ENCODE measurements at places on chromosomes 4 and X.

- H3K4me1 ChIP-seq, result no peaks in the 10 kb centered on the region
- no peak overlapping the region for H3K4me3 ChIP-seq
- H3K27ac ChIP-seq, result no peak overlapping the region
- peaks cover 12% of the 10 kb centered on the region for H3K27me3 ChIP-seq
These were observed 7.9 kb upstream of the CTSO start for GRCh38 chr4:155961575-155961974.

GRCh38 chr4:105352826-105353225, 121.0 kb downstream of the PPA2 start:
- peak overlapping the region; percentile 20 for H3K4me3 ChIP-seq
- H3K27me3 ChIP-seq, result no peaks in the 10 kb centered on the region
- peak; percentile 88 for ATAC-seq

DNA sequence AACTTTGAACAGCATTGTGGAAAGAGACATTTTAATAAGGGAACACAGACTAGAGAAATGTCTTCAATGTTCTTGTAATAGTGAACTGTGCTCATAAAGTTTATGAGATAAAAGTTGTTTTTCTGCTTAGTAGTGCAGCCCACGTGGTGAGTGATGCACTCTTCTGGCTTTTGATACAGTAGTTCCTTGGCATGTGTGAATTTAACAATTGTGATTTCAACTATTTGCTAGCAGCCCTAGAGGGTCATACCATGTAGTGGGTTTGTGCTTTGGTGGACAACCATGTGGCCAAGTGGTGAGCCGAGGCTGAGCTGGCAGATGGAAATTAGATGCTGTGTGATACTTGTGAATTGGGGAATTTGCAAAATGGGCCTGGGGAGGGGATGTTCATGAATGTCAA, 116.2 kb upstream of the SLC4A4 start:
- no peak overlapping the region for H3K27ac ChIP-seq
- H3K36me3 ChIP-seq, result no peaks in the 10 kb centered on the region
- H3K4me1 ChIP-seq, result no peaks in the 10 kb centered on the region
- peaks cover 47% of the 10 kb centered on the region for H3K27me3 ChIP-seq
- H3K4me3 ChIP-seq, result no peak overlapping the region
- no peak for ATAC-seq

- H3K4me1 ChIP-seq, result peaks cover 6% of the 10 kb centered on the region
- ATAC-seq, result no peak
- H3K4me3 ChIP-seq, result no peak overlapping the region
- no peak overlapping the region for H3K27ac ChIP-seq
- no peaks in the 10 kb centered on the region for H3K27me3 ChIP-seq
These were observed 308.8 kb downstream of the TEX13C start for GRCh38 chrX:125628435-125628834.

DNA sequence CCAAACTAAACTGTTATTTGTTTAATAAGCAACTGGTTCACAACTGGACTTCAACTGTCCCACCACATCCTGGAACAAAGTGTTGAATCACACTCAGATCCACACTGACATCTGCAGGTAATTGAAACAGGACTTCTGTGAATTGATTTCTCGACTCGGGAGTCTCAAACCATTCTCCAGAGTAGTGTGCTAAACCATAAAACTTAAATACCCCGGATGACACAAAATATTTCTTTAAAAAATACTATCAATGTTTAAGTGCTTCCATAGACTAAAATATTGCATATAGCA, 95.4 kb upstream of the PLAC1 start:
- H3K27me3 ChIP-seq, result no peaks in the 10 kb centered on the region
- H3K4me1 ChIP-seq, result no peaks in the 10 kb centered on the region
- ATAC-seq, result no peak
- no peaks in the 10 kb centered on the region for H3K36me3 ChIP-seq
- no peak overlapping the region for H3K4me3 ChIP-seq

GRCh38 chr4:126687655-126688358, 945.0 kb upstream of the INTU start:
- no peaks in the 10 kb centered on the region for H3K27me3 ChIP-seq
- H3K4me1 ChIP-seq, result no peaks in the 10 kb centered on the region
- no peak for ATAC-seq
- H3K36me3 ChIP-seq, result no peaks in the 10 kb centered on the region
- no peak overlapping the region for H3K27ac ChIP-seq

DNA sequence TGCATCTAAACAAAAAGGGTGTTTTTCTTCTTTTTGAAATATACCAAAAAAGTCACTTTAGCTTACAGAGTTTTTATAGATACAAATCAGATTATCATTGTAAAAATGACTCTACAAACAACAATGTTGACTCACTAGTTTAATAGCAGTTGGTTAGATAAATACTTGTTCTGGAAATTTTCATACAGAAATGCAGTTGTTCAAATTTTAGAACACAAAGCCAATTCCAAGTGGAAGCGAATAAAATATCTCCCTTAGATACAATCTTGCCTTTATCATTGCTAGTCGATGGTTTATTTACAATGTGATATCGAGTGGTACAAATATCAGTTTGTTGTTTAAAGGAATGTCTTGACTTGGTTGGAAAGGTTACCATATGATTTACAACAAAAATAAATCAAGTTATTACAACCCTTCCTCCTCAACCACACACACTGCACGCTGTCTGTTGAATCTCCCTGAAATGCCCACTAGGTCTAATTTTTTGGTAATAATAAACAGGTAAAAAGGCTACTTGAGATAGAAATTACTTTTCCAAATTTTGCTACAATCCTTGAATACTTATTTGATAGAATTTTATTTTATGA, 114.8 kb downstream of the CDS1 start:
- H3K36me3 ChIP-seq, result no peaks in the 10 kb centered on the region
- no peaks in the 10 kb centered on the region for H3K27me3 ChIP-seq
- no peaks in the 10 kb centered on the region for H3K4me1 ChIP-seq
- H3K27ac ChIP-seq, result no peak overlapping the region
- H3K4me3 ChIP-seq, result no peak overlapping the region

DNA sequence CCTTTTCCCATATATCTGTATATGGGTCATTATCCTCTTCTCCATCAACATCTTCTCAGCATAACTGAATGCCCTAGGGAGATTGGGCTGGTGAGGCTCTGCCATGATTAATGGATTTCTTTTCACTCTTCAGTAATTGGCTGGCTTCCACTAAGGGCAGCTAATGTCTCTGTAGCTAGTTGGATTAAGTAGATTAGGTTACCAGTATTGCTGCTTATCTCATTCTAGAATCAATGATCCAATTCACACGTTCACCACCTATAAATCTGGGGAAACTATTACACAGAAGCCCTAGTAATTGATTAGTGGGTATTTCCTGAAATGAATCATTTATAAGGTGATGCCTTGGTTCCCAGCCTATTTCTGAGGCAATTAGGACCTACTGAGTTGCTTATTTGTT, 94.8 kb downstream of the KDR start:
- no peak overlapping the region for H3K4me3 ChIP-seq
- H3K4me1 ChIP-seq, result no peaks in the 10 kb centered on the region
- peaks cover 1% of the 10 kb centered on the region for H3K27me3 ChIP-seq
- no peak for ATAC-seq
- H3K27ac ChIP-seq, result no peak overlapping the region
- H3K36me3 ChIP-seq, result no peaks in the 10 kb centered on the region

- no peaks in the 10 kb centered on the region for H3K27me3 ChIP-seq
- no peaks in the 10 kb centered on the region for H3K36me3 ChIP-seq
- H3K4me3 ChIP-seq, result no peak overlapping the region
- H3K4me1 ChIP-seq, result peaks cover 35% of the 10 kb centered on the region
These were observed 18.7 kb upstream of the TMEM192 start for GRCh38 chr4:165131247-165131832.

GRCh38 chr4:89712141-89712540, 124.8 kb downstream of the SNCA start:
- no peaks in the 10 kb centered on the region for H3K27me3 ChIP-seq
- no peaks in the 10 kb centered on the region for H3K4me1 ChIP-seq
- H3K27ac ChIP-seq, result no peak overlapping the region
- no peak for ATAC-seq

GRCh38 chr4:1105662-1106061, 7.7 kb downstream of the RNF212 start:
- no peak overlapping the region for H3K4me3 ChIP-seq
- no peak for ATAC-seq
- no peaks in the 10 kb centered on the region for H3K36me3 ChIP-seq
- H3K27ac ChIP-seq, result no peak overlapping the region

DNA sequence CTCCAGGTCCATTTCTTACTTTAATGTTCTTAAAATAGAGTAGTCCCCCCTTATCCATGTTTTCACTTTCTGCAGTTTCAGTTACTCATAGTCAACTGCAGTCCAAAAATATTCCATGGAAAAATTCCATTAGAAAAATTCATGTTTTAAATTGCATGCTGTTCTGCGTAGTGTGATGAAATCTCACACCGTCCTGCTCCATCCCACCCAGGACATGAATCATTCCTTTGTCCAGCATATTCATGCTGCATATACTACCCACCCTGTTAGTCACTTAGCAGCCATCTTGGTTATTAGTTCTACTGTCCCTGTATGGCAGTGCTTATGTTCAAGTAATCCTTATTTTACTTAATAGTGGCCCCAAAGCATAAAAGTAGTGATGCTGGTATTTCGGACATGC, 5.4 kb upstream of the PDLIM5 start:
- ATAC-seq, result no peak
- peaks cover 6% of the 10 kb centered on the region for H3K4me1 ChIP-seq
- H3K36me3 ChIP-seq, result no peaks in the 10 kb centered on the region
- peaks cover 7% of the 10 kb centered on the region for H3K27me3 ChIP-seq

DNA sequence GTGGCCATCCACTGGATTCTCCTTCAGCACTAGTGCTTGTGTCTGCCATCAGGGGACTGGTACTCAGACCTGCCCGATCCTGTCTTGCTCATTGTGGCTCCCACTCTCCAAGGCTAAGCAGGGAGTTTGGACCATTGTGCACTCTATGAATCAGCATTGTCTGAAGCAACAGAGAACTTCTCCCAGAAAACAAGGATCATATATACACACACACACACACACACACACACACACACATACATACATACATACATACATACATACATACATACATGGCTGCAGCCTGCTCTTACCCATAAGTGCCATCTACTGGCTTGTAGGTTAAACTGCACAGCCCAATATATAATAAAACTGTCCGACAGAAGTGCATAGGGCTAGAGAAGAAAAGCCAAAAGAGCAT, 345.3 kb upstream of the LCORL start:
- peak; percentile 31 for ATAC-seq
- H3K36me3 ChIP-seq, result no peaks in the 10 kb centered on the region
- no peaks in the 10 kb centered on the region for H3K4me1 ChIP-seq
- H3K27me3 ChIP-seq, result peaks cover 9% of the 10 kb centered on the region
- H3K27ac ChIP-seq, result no peak overlapping the region

- no peak overlapping the region for H3K27ac ChIP-seq
- H3K36me3 ChIP-seq, result no peaks in the 10 kb centered on the region
- no peaks in the 10 kb centered on the region for H3K4me1 ChIP-seq
- H3K4me3 ChIP-seq, result no peak overlapping the region
These were observed 57.7 kb downstream of the NEIL3 start for GRCh38 chr4:177367336-177367735.

GRCh38 chr4:165328101-165328425, 594 bp downstream of the MSMO1 start:
- no peaks in the 10 kb centered on the region for H3K27me3 ChIP-seq
- peaks cover 42% of the 10 kb centered on the region for H3K4me1 ChIP-seq
- H3K27ac ChIP-seq, result no peak overlapping the region
- ATAC-seq, result no peak

GRCh38 chrX:136629084-136629750, 18.7 kb upstream of the CD40LG start:
- no peak overlapping the region for H3K27ac ChIP-seq
- H3K4me1 ChIP-seq, result no peaks in the 10 kb centered on the region
- H3K27me3 ChIP-seq, result no peaks in the 10 kb centered on the region
- no peak overlapping the region for H3K4me3 ChIP-seq
- H3K36me3 ChIP-seq, result no peaks in the 10 kb centered on the region
- ATAC-seq, result no peak

DNA sequence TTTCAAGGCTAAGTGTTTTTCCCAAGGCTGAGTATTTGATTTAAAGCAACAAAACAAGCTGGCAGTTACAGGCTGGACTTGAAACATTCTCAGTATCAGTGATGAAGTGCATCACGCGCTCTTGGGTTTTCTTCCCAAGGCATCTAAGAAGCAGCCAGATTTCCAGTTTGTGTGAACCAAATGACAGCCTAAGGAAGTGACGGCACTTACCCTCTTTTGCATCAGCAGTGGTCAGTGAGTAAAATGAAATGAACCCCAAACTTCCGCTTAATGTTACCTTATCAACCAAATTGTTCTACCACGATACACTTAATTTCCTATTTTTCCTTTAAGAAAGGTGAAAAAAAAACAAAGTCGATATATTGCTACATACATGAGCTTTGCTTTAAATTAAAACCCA, 15.8 kb upstream of the GYPE start:
- no peak for ATAC-seq
- H3K4me1 ChIP-seq, result peaks cover 20% of the 10 kb centered on the region
- H3K4me3 ChIP-seq, result no peak overlapping the region
- H3K36me3 ChIP-seq, result no peaks in the 10 kb centered on the region
- no peaks in the 10 kb centered on the region for H3K27me3 ChIP-seq

DNA sequence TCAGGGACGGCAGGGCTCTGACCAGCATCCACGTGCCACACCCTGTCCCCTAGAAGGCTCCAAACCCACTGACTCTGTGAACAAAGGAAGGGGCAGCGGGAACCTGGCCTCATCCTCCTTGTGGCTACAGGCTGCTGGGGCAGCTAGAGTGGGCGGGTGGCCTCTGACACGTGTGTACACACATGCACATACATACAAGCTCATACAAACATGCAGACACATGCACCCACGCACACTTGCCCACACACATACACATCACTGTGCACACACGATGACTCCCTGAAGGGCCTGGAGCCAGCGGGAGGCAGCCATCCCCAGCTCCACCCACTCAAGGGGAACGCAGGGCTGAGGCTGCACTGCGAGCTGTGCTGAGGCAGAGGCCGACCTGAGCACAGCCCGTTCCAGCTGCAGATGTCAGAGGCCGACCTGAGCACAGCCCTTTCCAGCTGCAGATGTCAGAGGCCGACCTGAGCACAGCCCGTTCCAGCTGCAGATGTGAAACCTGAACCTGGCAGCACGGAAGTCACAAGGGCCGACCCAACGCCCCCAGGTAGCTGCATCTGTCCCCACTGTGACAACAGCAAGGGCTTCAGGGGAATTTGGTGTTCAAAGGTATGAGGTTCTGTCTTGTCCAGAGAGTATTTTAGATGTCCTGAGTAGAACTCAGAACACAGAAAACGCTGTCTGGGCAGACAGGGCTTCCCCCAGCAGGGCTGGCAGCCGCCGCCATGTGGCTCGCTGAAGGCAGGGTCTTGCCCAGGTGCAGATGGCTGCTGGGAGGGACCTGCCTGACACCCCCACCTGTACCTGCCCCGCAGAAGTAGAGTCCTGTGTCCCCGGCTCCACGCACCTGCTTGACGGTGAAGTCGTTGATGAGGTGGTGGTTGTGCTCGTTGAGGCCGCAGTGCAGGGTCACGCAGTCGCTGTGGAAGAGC, 33.5 kb downstream of the CTBP1 start:
- H3K4me3 ChIP-seq, result peak overlapping the region; percentile 26
- peak overlapping the region; percentile 73 for H3K27ac ChIP-seq
- ATAC-seq, result peak; percentile 80
- H3K4me1 ChIP-seq, result peaks cover 52% of the 10 kb centered on the region
